HFF-Myc (cell line): ENCODE measurements at places on chromosomes 7 and 10.

GRCh38 chr10:76492026-76492425 is 1060.6 kb downstream of the LRMDA start:
- DNase-seq = peak; percentile 14

- DNase-seq = no peak
These were observed 244.5 kb downstream of the ITGB1 start for GRCh38 chr10:32713560-32713959.

- no peak for DNase-seq
These were observed 59.5 kb upstream of the LAMB1 start for GRCh38 chr7:108062250-108063014.

DNA sequence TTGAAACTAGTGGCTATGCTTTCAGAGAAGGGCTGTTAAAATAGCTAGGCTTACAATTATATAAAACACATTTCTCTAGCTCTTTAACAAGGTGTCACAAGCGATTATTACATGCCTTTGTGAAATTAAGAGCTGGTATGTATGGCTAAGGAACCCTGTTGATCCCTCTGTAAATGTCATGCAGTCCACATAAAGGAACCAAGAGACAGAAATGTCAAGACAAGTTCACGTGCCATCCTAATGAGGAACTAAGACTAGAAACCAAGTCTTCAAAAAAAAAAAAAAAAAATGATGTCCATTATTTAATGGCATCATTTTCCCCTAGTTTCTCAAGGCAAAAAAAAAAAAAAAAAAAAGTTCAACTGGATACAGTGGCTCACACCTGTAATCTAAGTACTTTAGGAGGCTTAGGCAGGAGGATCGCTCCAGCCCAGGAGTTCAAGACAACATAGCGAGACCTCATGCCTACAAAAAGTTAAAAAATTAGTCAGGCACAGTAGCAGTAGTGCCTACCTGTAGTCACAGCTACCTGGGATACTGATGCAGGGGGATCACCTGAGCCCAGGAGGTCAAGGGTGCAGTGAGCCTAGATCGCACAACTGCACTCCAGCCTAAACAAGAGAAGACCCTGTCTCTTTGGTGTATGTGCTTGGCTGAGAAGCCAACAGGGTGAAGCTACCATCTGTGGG is 63.4 kb downstream of the SRPK2 start:
- DNase-seq = no peak

DNA sequence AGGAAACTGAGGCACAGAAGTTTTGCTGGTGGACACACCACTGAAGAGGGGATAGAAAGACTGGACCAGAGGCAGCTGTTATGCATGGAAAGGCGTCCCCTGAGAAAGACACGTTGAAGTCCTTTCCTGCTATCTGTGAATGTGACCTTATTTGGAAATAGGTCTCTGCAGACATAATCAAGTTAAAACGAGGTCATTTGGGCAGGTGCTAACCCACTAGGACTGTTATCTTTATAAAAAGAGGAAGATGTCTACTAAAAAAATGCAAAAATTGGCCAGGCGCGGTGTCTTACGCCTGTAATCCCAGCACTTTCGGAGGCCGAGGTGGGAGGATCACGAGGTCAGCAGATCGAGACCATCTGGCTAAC is 31.6 kb downstream of the ELMO1 start:
- no peak for DNase-seq

GRCh38 chr7:36128448-36129047 is 24.5 kb upstream of the EEPD1 start:
- peak; percentile 71 for DNase-seq

- no peak for DNase-seq
These were observed 201.5 kb upstream of the FZD1 start for GRCh38 chr7:91062713-91063112.

DNA sequence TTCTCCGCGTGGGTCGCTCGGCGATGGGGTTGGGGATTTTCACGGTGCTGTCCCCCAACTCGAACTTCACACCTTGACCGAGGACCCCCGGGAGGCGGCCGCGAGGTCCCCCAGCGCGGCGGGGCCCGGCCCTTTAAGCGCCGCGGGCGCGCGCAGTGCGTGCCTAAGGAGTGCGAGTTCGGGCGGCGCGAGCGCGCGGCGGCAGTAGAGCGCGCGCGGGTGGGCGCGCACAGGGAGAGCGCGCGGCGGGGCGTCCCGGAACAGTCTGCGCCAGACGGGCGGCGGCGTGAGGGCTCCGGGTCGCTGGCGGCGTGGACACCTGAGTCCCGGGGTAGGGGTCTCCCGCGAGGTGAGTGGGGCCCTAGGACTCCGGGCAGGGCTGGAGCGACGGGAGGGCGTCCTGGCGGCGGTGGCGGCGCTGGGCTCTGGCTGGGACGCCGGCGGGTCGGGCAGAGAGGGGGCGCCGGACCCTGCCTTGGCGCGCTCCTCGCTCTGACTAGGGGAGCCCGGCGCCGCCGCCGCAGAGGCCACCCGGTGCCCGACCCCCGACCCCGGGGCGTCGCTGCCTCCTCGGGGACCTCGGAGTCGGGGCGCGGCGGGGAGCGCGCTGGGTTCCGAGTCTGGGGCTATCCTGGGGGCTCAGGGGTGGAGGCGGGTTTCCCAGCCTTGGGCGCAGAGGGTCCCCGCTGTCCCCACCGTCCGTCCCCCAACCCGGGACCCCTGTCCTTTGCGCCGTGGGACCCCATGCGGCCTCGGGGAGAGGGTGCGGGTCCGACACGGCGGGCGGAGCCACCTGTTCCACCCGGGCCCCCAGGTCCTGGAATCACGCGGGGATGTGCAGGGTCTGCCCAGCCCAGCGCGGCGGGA is at the start of gene PROSER2:
TSS of gene PROSER2 (plus strand) at position 235 of the 867 bp plus-strand sequence. CDS start 28,722 bp downstream, outside the sequence.
- DNase-seq = no peak

DNA sequence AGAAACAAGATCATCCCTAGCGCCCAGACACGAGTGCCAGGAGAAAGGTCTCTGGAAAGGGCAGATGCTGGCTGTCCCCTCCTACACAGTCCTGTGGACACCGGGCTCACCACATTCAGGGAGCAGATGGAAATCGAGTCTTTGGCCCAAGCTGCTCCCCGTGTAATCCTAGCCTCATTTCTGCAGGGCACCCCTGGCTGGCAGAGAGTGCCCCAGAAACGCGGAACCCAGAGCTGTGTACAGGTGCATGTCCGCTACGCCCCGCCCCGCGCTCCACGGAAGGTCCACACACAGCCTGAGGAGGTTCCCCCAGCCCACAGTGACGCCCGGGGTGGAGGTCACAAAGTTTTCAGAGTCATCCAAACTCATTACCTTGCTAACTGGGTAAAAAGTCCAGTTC is 202.8 kb downstream of the MAD1L1 start:
- DNase-seq = no peak

DNA sequence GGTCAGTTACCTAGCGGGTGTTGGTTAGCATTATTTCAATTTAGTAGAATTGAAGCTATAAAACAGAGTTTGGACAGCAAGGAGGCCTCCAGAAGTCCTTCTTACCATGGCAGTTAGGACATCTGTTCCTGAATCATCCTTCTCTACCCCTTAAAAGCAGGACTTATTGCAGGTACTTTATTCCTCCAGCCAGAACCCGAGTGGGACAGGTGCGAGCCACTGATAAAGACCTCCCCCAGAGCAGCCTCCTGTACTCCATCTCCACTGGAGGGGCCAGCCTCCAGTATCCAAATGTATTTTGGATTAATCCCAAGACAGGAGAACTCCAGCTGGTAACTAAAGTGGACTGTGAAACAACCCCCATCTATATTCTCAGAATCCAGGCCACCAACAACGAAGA is 54.6 kb downstream of the CDHR3 start:
- no peak for DNase-seq
